ENCODE measurements at places on chromosomes 2 and 18.

- no peak for DNase-seq
Measured at GRCh38 chr2:75258620-75259019, 59.3 kb upstream of the TACR1 start.

DNA sequence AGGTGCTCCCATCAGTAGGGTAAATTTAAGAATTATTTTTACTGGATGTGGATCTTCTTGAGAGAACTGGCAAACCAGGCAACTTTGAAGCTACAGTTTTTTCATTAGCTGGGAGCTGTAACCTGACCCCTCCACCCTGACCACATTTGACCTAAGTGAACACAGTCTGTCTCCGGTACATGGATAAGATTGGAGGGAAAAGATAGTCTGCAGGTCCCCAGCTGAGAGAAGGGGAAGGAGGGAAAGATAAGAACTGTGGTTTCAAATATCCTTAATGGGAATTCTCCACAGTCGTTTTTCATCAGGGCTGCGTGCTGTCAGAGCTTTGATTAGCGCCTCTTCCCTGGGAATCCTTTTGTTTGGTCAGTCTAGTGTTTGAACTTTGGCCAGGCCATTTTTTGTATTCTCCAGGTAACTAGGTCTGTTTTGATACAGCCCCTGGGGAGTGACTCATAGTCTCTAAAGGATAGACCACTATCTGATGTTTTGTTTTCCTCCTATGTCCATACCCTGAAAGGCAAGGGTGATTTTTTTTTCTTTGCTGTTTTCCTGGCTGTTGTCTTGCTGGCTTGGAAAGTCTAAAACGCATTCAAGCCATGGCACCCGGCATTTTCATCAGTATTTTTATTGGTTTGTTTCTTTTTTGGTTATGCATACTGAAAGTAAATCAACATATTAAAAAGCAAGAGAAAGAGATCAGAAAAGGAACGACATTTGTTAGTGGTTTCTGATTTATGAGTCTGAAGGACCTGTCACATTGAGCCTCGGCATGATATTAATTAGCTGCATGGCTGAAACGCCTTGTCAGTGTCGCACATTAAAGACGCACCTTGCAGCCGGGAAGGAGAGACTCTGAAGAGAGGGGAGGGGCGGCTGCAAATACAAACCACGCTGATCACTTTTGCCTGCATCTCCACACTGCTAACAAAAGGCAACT lies 183.4 kb upstream of the FN1 start:
- no peak for DNase-seq

GRCh38 chr2:28419003-28419402 lies 26.3 kb downstream of the FOSL2 start:
- no peak for DNase-seq

DNA sequence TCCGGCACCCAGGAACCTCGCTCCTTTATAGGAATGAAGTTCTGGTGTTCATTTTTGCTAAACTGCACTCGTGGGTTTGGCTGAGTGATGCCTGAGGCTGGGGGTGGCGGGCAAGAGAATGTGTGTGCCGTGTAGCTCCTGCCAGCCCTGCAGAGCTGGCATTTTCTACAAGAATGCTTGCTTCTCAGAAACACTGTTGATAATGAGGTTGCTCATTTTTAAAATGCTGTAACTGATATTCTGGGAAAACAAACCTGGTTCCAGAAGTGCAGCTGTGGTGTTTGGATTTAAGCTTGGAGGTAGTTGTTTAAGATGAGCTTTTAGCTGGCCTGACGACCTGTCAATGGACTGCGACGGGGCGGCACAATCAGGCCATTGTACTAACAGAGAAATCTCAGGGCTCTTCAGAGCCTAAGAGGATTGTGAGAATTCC lies 511.9 kb upstream of the TNP1 start:
- no peak for DNase-seq

Measured in effector memory CD4-positive, alpha-beta T cell (primary cell).